Activated CD4-positive, alpha-beta T cell treated with anti-CD3 and anti-CD28 coated beads, Interleukin-2, amount 50 U/mL, for 1 hour (primary cell): ENCODE measurements at places on chromosomes 5 and 9.

GRCh38 chr5:148833122-148833521 is 6.7 kb downstream of the ADRB2 start:
- DNase-seq, result no peak

DNA sequence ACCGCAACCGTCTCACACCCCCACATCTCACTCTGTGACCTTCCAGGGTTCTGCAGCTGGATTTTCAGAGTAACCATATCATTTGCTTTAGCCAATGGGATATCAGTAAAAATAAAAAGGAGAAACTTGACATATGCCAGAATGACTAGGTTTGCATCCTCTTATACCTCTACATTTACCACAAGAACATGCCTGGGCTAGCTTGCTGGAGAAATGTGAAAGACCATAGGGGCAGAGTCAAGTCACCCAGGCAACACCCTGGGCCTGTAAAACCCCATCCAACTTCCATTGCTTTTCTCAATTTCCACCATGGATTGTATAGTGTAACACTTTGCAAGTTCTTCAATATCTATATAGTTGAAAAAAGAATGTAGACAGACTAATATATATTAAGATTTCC is 731.1 kb downstream of the PTPRD start:
- no peak for DNase-seq

DNA sequence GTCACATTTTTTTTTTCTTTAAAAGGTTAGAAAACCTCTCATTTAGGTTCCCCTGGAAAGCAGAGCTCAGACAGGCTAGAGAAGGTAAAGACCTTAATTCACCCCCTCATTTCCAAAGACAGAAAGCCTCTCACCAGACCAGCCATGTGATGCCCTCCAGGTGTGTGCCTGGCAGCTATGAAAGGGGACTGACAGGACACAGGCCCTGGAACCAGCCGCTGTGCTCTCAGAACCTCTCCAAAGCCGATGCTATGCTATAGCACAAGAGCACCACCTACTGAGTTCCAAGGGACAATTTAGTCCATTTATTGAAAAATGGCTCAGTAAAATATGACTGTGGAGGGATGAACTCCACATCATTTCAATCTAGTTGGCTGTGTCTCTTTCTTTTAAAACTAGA is 48.8 kb downstream of the FANCC start:
- no peak for DNase-seq

DNA sequence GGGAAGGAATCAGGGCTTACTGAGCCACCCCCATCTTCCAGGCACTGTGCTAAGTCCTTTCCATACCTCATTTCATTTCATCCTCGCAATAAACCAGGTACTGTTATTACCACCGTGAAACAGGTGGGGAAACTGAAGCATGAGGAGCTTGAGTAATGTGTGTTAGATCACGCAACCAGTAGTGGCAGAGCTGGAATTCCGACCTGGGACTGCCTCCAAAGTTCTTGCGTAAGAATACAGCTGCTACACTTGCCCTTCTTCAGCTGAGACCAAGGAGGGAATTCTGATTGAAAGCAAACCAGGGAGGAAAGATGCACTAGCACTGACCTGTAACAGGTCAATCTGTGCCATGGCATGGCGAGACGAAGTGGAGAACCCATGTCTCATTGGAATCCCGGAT is 113.4 kb upstream of the MSX2 start:
- no peak for DNase-seq

DNA sequence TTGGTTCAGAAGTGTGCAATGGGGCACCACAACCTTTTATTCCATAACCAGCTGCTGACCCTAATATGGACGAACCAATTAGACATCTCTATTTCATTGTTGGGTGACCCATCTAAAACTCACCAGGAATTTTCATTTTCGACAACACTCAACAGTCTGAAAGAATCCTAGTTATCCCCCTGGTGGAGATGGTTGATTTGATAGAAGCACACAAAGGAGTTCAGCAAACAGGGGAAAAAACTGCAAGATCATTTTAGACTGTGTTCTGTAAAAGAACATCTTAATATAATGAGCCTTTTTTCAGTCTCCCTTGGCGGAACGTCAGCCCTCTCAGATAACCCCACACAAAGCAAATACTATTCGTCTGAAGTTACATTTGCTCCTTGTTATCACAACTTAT is 367.4 kb downstream of the KIAA0825 start:
- DNase-seq, result no peak
